ENCODE measurements at places on chromosomes 3 and 15.

DNA sequence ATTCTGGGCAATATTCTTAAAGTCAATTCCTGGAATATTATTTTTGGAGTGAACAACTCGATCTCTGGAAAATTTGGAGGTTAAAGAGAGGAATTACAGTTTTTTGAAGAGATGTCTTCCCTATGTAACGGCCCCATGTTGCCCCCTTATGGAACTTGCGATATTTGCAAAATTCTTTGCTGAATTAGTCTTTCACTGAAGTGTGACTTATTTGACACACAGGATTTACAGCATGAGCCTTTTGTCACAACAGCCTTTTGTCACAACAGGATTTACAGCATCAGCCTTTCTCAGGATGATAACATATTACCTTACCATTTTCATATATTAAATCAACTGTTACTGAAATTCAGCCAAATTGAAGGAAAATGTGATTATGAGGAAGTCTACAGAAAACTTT is 37.8 kb upstream of the SPTSSB start:
- DNase-seq: no peak

- DNase-seq: no peak
Observed at GRCh38 chr3:52857133-52857532, 22.3 kb upstream of the MUSTN1 start.

DNA sequence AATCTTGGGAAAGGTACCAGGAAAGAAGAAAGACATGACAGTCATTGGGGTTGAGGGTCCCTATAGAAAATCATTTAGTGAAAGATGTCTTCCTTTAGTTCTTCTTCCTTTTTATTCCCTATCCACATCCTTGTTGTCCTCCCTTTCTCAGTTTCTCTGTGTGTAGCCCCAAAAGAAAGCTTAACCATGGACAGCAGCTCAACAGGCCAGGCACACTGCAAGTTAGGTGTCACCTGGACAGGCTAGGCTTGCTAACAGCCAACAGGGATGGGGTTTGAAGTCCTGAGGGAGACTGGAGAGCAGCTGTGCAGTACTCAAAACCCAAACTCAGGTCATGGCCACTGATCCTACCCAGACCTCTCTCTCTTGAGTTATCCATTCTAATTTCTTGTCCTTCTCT is 543.1 kb downstream of the TUSC7 start:
- DNase-seq: no peak

DNA sequence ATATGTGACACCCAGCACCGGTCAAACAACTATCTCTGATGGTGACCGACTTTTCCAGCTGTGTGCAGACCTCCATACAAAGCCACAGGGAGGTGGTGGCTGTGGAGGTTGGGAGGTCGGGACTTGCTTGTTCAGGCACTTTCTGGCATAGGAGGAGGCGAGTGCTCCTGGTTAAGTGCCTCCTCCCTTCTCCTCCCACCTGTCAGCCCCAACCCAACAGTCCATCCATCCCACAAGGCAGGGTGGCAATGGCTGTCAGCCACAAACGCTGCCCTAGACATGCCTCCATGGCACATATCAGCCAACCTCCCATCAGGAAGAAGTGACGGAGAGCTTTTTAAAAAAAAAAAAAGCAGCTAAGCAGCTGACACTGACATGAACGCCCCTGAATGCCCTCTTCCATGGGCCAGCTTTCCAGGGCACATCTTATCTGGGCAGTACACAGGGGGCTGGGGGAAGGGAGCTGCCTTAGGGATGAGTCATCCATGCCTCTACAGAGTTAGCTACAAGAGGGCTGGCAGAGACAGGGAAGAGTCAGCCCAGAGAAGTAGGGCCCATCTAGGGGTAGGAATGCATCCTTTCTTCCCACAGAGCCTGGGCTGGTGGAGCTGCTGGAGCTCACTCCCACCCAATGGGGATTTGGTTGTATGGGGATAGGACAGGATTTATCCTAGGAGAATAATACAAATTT is 41.2 kb downstream of the CCDC12 start:
- DNase-seq: no peak

- DNase-seq: no peak
Observed at GRCh38 chr3:71395470-71395869, 188.1 kb downstream of the FOXP1 start.

Data from T-helper 2 cell (primary cell).